Left ventricle myocardium superior (tissue), 1 donor: ENCODE measurements at places on chromosomes 7 and 10. TPM values are rescaled to one million over a fixed set of nuclear protein-coding genes. Genes with fewer than 3 reads are reported as not detected.

The MRM2 gene
- total RNA-seq = 23.5 TPM

The CHST3 gene
- total RNA-seq = 18.5 TPM

The CLRN3 gene
- total RNA-seq = not detected

The STRIP2 gene
- 23.3 TPM for total RNA-seq

The C10orf62 gene
- 0.35 TPM for total RNA-seq

The ABCA13 gene
- total RNA-seq = 0.20 TPM

The KEL gene
- 0.27 TPM for total RNA-seq

The HOXA6 gene
- not detected for total RNA-seq

The RBP4 gene
- 4.2 TPM for total RNA-seq

The PRRT4 gene
- total RNA-seq = 1.6 TPM

The MARVELD1 gene
- total RNA-seq = 7.1 TPM

The OPALIN gene
- total RNA-seq = not detected

The HEPACAM2 gene
- not detected for total RNA-seq

The DNAJC9 gene
- 9.6 TPM for total RNA-seq

The CPXM2 gene
- 4.1 TPM for total RNA-seq

The NKX6-2 gene
- not detected for total RNA-seq

The SCART1 gene
- total RNA-seq = 0.45 TPM

The FBXL13 gene
- total RNA-seq = 0.27 TPM

The CADPS2 gene
- 29.1 TPM for total RNA-seq

The HOXA3 gene
- 0.72 TPM for total RNA-seq

The CYP3A7 gene
- total RNA-seq = not detected

The NEUROD6 gene
- total RNA-seq = not detected

The GIMAP5 gene
- total RNA-seq = 9.8 TPM

The GPER1 gene
- total RNA-seq = 2.8 TPM

The FGL2 gene
- 11.9 TPM for total RNA-seq

The FAM3C gene
- 42.8 TPM for total RNA-seq

The LYZL1 gene
- not detected for total RNA-seq

The ZNF488 gene
- not detected for total RNA-seq

The SPDYE2B gene
- not detected for total RNA-seq

The CAMK1D gene
- total RNA-seq = 8.9 TPM

The LBX1 gene
- not detected for total RNA-seq

The GALNT17 gene
- total RNA-seq = 57.9 TPM

The TMEM209 gene
- 9.2 TPM for total RNA-seq

The RABGEF1 gene
- total RNA-seq = 17.6 TPM

The ACADSB gene
- total RNA-seq = 99.5 TPM

The PTEN gene
- 58.6 TPM for total RNA-seq

The AKR1B1 gene
- 230 TPM for total RNA-seq

The ATRNL1 gene
- total RNA-seq = 1.6 TPM

The NRG3 gene
- 0.15 TPM for total RNA-seq

The KMT2E gene
- total RNA-seq = 35.9 TPM

The CACNA2D1 gene
- 48.1 TPM for total RNA-seq

The OR2A1 gene
- total RNA-seq = not detected

The IL2RA gene
- 1.5 TPM for total RNA-seq

The PKD2L1 gene
- total RNA-seq = not detected

The MACC1 gene
- 0.05 TPM for total RNA-seq

The STEAP4 gene
- total RNA-seq = 21.7 TPM

The DAGLB gene
- 10.1 TPM for total RNA-seq

The COBL gene
- total RNA-seq = 91.2 TPM

The EBLN1 gene
- total RNA-seq = not detected

The PRPS1L1 gene
- not detected for total RNA-seq

The NPSR1 gene
- total RNA-seq = not detected
